ENCODE measurements at places on chromosomes 2 and 18.

DNA sequence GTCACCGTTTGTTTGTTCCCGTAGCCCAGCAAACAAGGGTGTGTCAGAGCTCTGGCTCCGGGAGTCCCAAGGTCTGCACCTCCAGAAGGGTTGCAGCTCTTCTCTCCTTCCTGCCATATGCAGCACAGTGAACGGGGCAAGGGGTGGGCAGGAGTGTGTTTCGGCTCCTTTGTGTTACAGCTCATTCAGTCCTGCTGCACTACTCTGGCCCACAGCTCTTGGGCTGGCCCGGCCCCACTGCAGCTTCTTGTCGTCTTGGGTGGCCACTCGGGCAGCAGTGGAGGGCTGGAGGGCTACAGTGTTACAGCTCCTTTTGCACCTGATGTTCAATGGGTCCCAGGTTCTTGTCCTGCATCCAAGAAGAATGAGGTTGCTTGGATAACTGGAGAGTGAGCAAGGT is 408.3 kb downstream of the DCC start:
- DNase-seq: no peak

DNA sequence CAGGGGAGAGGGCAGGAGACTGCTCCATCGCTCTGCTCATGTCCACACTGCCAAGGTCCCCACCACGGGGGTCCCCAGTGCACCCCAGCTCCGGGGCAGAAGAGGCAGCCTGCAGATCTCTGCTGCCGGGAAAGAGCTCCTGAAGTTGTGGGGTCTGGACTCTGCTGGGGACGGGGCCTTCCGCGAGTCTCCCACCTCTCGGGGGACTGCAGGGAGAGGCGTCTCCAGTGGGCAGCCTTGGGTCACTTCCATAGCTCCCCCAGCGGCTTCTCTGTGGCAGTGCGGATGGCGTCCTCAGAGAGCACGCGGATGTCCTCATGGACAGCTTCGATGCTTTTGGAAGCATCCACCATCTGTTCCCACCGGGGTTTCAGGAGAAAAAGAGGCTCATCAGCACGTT is 10.7 kb downstream of the DTYMK start:
- no peak for DNase-seq

GRCh38 chr2:149473068-149473467 is 114.5 kb downstream of the MMADHC start:
- no peak for DNase-seq

DNA sequence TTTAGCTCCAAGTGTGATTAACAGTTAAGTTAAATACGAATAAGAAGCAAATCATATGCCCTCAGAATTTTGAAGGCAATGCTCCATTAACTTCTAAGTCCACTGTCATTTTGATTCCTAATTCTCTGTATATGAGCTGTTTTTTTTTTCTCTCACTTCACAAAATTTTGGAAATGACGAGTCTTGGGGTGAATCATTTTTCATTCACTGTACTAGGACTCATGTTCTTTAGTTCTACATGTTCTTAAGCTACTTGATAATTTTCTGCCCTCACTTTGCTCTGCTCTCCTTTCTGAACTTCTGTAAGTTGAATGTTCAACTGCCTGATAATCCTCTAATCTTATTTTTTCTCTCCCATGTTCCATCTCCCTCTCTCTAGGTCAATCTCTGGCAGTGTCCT is 141.0 kb downstream of the THADA start:
- no peak for DNase-seq

- DNase-seq: no peak
Observed at GRCh38 chr18:43484710-43485109, 207.4 kb upstream of the SYT4 start.

DNA sequence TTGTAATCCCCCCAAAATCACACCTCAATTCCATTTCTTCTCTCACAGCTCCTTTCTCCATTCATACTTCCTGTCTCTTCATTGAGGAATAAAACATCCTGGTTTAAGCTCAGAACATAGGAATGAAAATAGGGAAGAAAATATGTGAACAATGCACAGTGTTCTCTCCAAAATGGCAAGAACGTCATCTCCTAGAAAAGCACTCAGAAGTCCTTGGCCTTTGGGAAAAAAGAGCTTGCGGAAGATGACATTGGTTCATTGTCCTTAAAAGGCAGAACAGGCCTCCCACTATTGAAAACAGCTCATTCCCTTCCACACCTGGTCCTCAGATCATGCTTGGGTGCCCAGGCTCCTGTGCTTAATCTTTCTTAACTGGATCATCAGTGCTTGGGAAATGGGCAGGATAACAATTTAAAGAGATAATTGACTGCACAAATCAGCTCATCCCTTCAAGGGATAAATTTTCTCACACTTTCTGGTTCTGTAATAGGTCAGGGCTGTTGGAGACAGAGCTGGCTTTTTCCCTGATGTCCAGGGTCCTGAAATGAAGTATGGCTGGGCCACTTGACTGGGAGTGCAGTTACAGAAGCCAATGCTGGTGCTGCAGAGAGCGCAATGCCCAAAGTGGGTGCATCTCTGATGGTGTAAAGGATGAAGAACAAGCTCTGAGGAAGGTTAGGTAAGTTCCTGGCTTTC is 69.2 kb downstream of the MARCHF4 start:
- peak; percentile 24 for DNase-seq

DNA sequence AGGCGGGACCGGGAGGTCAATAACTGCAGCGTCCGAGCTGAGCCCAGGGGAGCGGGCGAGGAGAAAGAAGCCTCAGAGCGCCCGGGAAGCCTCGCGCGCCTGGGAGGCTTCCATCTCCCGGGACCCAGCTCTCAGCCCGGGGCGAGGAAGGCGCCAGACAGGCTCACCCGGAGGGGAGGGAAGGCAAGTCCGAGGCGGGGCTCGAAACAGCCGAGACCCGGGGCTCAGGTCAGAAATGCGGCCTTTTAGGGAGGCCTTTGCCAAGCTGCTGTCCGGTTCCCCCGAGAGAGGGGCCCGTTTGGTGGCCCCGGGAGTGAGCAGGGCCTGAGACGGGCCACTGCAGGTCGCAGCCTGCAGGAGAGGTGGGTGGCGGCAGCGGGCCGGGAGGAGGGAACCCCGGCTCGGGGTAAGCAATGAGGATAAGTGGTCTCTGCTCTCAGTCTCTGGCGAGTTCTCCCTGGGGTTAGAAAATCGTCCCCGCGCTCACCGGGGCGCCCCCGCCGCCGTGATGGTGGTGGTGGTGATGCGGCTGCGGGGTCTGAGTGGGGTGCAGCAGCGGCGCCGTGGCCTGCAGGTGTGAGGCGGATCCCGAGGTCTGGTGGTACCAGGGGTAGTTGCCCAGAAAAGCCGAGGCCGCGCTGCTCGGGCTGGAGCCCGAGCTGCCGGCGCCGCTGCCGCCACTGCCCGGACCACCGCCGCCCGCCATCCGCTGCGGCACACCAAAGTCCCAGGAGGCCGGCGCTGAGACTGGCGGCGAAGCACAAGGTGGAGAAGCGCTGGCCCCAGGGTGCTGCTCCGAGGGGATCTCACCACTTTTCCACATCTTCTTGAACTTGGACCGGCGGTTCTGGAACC is 2.4 kb downstream of the DLX2 start:
- DNase-seq: no peak

DNA sequence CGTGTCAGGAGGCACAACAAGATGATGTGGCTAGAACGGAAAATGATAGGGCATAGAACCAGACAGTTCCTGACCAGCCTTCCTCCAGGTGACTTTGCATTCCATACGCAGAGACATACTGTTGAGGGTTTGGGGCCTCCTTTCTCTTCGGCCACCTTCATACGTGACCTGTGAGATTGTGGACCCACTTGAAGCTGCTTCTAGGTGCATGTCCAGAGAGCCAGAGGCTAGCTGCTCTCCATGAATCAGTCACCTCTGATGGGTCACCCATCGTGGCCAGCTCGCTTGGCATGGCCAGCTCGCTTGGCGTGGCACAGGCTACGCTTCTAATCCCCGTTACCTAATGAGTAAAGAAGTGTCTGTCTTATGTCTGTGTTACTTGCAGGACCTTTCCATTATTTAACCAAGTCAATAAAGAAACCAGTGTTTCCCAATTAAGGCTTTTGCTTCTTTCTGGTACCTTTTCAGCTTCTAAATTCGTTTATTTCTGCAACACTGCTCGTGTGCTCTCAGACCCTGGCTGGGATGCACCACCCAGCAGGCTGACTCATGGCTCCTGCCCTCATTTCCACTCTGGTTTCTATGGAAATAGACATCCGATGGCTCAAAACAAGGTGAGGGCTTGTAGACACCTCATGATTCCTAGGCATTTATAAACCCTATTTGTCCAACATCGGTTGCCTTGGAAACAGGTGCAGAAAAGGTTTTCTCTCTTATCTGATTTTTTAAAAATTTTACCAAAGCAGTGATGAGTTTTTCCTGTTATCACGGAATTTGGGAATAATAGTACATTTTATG is 86.7 kb upstream of the B3GNT7 start:
- DNase-seq: no peak

DNA sequence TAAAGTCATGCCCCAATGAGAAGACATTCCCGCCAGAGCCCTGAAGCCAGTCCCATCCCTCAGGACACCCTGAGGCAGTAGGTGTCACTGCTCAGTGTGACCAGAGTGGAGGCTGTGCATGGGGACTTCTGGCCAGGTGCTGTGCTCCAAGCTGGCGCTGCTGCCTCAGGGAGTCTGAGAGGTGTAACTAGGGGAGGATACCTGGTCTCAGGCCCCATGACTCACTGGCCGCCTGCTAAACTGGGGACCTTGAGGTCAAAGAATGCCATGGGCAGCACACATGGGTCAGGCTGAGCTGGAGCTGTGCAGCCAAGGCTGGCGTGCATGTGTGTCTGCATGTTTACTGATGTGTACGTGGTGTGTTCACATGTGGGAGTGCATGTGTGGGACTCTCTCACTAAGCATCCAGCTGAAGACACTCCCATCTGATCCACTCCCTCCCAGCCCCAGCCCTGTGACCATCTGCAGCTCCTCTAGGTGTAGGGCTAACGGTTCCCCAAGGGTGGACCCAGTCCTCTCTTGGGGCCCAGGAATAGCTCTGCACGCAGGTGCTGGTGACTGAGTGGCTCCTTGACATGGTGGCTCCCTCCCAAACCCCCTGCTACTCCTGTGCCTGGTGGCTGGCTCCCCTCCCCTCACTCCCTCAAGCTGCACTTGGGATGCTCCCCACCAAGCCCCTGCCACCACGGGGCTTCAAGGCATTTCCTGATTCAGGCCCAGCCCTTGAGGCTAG is 16.5 kb downstream of the HS6ST1 start:
- no peak for DNase-seq

DNA sequence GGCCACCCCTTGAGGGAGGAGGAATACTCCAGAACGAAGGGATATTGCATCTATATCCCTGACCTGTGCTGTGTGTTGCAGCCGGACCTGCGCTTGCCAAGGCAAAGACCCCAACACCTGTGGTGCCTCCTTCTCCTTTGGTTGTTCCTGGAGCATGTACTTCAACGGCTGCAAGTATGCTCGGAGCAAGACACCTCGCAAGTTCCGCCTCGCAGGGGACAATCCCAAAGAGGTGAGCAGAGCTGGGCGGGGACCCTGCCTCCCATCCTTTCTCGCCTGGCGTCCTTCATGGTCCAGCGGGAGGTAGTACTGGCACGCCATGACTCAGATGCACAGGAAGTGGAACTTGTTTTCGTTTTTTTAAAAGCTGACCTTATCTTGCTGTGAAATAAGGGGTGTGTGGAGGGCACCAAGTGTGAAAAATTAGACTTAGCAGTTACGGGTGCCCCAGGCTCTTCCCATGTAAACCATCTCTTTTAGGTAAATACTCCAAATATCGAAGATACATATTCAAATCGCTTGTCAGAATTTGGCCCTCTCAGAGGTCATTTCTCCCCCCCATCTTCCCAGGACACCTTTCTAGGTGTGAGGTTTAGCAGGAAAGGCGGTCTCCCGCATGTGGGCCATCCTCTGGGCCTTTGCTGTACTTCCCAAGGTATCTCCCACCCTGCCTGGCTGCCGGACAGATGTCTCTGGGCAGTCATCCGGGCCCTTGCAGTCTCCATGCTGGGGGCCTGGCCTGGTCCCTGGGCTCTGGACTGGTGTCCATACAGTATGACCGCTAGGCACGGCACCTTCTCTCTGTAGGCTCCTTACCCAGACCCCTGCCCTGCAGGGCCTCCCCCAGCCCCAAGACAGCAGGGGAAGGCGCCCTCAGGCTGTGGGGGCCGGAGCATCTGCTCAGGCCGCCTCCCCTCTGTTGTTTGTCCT is 57.6 kb downstream of the BOLA3 start:
- DNase-seq: no peak

- DNase-seq: no peak
Observed at GRCh38 chr2:138058427-138058826, 94.2 kb downstream of the HNMT start.

DNA sequence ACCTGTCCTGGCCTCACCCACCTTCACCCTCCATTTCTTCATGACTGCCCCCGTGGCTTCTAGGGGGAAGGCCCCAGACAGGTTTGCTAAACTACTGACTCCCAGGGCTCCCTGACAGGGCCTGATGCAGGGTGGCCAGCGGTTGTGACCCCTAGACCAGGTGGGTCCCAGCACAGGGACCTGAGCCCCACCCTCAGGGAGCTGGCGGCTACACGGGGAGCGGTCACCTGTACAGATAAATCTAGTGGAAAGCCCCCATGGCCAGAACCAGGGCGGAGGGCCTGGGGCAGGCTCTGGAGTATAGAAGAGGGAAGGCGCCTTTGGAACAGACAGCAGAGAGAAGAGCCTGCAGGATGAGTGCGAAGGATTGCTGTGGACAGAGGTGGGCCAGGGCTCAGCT is 42.5 kb upstream of the PLB1 start:
- no peak for DNase-seq

- DNase-seq: no peak
Observed at GRCh38 chr2:149625671-149626070, 38.1 kb upstream of the MMADHC start.

GRCh38 chr2:26185954-26186770 is 13.3 kb downstream of the GAREM2 start:
- DNase-seq: no peak

- DNase-seq: no peak
Observed at GRCh38 chr2:238380785-238381184, 45.9 kb upstream of the ASB1 start.

GRCh38 chr2:18046017-18046416 is 167.6 kb downstream of the KCNS3 start:
- DNase-seq: no peak

DNA sequence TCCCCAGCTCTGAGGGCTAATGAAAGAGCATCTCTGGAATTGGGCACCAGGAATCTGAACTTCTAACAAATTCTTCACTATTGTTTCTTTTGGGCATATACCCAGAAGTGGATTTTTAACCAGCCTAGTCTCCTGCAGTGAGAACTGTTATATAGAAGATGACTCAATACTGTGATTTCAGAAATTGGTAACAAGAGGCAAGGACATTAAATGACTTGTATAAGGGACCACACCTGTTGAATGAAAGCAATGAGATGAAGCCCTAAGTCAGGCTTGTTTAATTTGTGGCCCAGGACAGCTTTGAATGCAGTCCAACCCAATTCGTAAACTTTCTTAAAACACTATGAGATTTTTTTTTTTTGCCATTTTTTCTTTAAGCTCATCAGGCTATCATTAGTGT is 57.9 kb downstream of the EPC2 start:
- DNase-seq: no peak

GRCh38 chr2:25229279-25230197 is 61.2 kb upstream of the POMC start:
- no peak for DNase-seq
